NCI-H524 treated with DMSO at 0.1 percent for 48 hours (cell line): ENCODE measurements at places on chromosomes 7 and 10.

DNA sequence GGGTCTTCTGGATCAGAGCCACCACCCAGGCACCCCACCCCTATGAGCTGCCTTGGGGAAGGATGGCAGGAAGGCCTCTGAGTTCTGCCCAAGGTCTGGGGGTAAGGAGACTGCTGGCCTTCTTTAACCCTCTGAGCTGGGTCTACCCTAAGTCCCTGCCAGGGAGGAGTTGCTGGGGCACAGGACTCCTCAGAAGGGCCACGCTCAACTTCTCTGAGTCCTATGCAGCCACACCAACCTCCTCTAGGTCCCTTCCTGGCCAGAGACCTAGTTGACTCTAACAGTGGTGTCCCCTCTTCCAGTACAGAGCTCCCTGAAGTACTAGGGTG, 2.6 kb upstream of the NEURL1 start:
- no peak for DNase-seq

DNA sequence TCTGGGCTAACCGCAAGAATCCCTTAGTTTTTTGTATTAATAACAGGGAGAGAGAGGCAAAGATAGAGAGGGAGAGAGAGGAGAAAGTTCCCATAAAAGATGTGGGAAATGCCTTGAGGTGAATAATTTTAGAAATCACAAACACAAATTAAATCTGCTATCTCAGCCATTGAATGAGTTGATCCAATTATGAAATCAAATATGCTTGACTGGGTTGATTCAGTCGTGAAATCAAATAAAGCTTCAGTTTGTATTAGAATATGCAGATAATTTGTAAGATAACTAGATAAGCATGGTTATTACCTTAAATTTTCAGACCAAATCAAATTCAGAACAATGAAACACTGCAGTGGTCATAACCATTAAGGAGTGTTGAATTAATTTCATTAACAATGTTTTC, 68.9 kb downstream of the SEMA3A start:
- DNase-seq, result no peak

DNA sequence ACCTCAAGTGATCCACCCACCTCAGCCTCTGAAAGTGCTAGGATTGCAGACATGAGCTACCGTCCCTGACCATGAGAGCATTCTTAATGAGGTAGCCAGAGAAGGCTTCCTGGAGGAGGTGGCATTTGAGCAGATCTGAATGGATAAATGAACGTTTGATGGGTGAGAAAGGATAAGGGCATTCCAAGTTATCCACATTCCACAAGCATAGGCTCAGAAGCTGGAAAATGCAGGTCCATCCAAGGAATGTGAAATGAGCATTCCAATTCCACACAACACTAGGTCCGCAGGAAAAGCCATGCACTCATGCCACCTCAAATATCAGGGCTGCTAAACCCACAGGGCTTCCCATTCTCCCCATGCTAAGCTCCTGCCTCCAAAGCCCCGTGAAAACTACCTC, 17.0 kb downstream of the TMEM130 start:
- no peak for DNase-seq

DNA sequence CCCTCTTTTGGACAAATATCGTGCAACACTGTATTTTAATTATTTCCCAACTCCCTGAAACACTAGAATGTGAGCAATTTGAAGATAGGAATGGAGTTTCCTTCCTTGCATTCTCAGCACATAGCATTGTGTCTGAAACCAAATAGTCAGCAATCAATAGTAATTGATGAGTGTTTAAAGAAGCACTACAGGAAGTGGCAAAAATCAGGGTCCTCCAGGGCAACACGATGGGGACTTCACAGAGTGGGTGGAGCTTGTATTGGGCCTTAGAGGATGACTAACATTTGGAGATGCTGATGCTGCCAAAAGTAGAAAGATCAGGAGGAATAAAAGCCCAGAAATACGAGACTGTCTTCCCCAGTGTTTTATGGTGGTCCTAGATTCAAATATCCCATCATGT, 94.9 kb downstream of the NPSR1 start:
- no peak for DNase-seq

GRCh38 chr7:47342296-47343060, 239.4 kb downstream of the TNS3 start:
- no peak for DNase-seq

- peak; percentile 54 for DNase-seq
Observed at GRCh38 chr7:1720326-1720725, 50.2 kb downstream of the ELFN1 start.

GRCh38 chr7:138662076-138662990, 38.8 kb downstream of the SVOPL start:
- no peak for DNase-seq

DNA sequence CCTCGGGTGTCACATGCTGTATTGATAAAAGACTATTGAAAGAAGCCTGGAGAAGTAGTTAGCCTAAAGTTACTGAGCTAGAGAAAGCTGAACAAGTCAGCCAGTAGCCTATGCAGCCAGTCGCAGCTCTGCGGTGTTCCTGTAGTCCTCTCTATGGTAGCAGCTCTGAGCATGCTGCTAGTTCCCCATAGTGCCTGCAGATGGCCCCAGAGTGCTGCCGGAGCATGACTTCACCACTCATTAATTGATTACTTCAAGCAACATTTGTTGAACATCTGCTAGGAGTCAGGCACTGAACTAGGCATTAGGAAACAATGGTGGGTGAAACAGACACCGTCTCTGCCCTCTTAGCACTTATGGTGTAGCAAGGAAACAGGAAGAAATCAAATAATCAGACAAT, 422.7 kb downstream of the SORCS3 start:
- no peak for DNase-seq

- no peak for DNase-seq
Observed at GRCh38 chr7:37705976-37706375, 22.4 kb downstream of the GPR141 start.

GRCh38 chr10:113381981-113382509, 170.8 kb upstream of the HABP2 start:
- DNase-seq, result no peak

GRCh38 chr7:81693080-81693479, 76.8 kb downstream of the HGF start:
- no peak for DNase-seq

DNA sequence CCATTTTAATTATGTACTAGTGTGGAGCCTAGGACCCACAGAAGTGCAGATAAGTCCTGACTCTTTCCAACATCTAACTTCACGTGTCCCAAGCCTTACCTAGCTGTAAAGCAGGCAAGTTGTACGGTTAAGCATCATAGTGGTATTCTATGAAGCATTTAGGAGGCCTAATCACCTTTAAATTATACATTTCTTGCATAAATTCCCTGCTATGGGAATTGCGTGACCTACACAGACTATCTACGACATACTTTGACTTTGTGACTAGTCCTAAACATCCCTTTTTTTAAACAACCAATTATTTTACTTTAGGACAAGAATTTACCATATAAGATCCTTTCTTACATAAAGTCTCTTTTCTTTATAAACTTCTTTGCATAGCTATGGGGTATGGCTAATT, 37.7 kb upstream of the LRGUK start:
- DNase-seq, result no peak

DNA sequence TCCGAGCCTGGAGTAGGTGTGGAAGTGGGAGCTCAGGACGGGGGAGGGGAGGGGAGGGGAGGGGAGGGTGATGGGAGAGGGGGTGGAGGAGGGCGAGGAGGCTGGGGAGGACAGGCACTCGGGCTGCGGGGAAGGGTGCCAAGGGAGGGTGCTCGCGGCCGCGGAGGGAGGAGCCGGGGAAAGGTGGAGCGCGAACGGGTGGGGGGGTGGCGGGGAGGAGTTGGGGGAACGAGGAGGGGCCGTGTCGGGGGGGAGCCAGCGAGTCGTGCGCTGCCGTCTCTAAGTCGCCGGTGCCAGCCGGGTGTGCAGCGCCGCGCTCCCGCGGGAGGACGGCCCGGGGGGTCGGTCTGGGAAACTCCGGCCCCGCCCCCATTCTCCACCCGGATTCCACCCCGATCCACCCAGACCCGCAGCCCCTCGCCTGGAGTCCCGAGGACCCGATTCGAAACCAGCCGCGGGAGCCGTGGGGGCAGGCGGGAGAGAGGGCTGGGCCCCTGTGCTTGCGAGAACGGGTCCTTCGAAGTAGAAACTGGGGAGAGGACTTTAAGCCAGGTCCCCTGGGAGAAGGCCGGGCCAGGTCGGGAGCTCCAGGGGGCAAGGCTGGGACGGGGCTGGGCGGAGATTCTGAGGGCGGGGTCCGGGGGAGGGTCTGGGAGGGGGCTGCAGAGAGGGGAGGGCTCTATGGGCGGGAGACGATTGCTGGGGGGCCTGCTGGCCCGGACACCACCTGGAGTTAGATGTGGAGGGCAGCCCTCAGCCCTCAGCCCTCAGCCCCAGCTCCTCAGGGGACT, at the start of gene ZNF467:
Gene ZNF467, minus strand, starts transcription at position 143 of the 791 bp plus-strand sequence. CDS start 2,556 bp downstream, outside the sequence.
- DNase-seq, result no peak

- no peak for DNase-seq
Observed at GRCh38 chr10:126210051-126210651, 178.1 kb downstream of the ADAM12 start.

DNA sequence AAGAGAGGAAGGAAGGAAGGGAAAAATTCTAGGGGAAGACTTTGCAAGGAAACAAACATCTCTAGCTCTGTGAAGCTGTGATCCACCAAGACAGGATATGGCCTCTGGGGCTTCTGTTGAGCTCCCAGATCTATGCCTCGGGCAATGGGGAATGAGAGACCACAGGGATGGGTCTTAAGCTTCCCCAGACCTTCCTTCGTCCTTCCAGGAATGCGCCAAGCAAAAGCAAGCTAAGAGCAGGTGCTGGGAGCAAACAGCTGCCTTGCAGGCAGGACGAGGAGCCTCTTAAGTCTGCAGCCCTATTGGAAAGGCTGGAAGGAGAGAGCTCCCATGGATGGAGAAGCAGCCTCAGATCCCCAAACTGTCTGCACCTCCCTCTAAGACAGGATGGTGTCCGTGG, 21.9 kb upstream of the ELN start:
- no peak for DNase-seq

GRCh38 chr7:114173170-114173890, 241.3 kb upstream of the FOXP2 start:
- DNase-seq, result no peak

DNA sequence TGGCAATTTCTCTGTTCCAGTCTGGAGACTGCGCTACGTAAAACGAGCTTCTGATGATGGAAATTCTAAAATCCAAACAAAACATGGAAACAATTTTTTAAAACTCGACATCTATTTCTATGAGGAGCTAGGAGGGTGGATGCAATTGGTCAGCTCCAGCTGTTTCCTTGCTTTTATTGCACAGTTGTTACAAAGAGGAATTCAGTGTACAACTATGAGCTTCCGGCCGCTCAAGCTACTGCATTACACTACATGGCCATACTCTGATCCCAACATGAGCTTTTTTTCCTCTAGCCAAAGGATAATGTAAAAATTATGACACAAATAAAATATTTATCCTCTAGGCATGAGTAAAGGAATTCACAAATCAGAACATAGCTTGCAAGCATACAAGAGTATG, 403.1 kb upstream of the C7orf33 start:
- no peak for DNase-seq

- no peak for DNase-seq
Observed at GRCh38 chr10:72417971-72418370, 63.3 kb upstream of the DNAJB12 start.

- DNase-seq, result no peak
Observed at GRCh38 chr10:99836711-99837110, 54.3 kb downstream of the ABCC2 start.

- DNase-seq, result no peak
Observed at GRCh38 chr10:15244635-15245197, 76.2 kb upstream of the NMT2 start.

- DNase-seq, result no peak
Observed at GRCh38 chr10:33533612-33534011, 199.1 kb upstream of the NRP1 start.

GRCh38 chr10:125815764-125816163, 7.3 kb downstream of the UROS start:
- DNase-seq, result no peak

DNA sequence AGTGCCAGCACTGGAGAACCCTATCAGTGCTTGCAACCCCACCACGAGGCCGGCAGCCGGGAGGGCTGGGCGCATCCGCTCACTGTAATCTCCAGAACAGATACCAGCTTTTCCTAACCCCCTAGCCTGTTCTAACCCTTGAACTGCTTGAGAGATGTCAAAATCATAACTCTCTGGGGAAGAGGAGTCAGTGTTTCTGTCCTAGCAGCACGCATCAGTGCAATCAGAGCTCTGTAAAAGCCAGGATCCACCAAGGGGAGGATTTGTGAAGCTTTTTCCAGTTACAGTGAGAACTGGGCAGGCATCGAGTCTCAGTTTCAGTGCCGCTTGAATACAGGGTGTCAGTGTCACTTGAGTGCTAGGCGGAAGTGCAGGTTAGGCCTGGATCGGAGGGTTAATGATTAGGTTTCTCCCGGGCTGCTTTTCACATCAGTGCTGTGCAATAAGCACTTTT, 104.5 kb upstream of the INSYN2A start:
- no peak for DNase-seq

DNA sequence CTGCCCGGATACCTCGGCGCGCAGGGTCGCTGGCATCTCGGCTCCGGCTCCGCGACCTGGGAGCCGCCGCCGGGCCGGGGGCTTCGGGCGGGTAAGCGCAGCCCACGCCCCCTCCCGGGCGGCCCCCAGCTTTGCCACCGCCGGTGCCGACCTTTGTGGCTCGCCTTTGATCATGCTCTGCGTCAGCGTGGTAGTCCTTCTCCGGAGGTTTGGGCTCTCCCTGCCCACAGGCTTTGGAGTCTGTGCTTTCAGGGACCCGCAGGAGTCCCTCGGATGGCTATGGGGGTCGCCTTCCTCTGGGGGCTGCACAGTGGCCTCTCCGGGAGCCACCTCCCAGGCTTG, 7.3 kb downstream of the ATP6V1F start:
- DNase-seq, result no peak

DNA sequence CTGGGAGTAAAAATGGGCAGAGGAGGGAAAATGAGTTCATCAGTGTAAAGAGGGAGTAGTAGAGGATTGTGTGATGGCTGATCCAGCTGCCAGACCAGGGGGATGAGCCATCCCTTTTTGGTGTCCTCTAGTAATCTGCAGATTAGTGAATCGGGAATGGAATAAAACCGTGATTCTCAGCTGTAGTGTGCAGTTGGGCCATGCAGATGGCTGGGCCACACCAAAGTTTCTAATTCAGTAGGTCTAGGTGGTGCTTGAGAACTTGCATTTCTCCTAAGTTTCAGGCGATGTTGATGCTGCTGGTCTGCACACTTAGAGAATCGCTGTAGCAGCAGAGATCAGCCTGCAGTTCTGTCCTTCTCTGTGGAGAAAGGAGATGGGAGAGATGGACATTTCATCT, 22.7 kb downstream of the PDCD11 start:
- DNase-seq, result no peak

- no peak for DNase-seq
Observed at GRCh38 chr10:80409121-80409520, 770 bp downstream of the PRXL2A start.

GRCh38 chr10:115525141-115525540, 432.0 kb downstream of the ATRNL1 start:
- DNase-seq, result peak; percentile 31

GRCh38 chr10:71712572-71713134, 6.9 kb downstream of the C10orf105 start:
- DNase-seq, result no peak

GRCh38 chr7:65974876-65975275, 7.1 kb downstream of the GUSB start:
- DNase-seq, result no peak

- DNase-seq, result no peak
Observed at GRCh38 chr7:18154726-18155125, 127.1 kb upstream of the PRPS1L1 start.
